ENCODE measurements at places on chromosomes 12 and 14. TPM values are rescaled to one million over a fixed set of nuclear protein-coding genes. Genes with fewer than 3 reads are reported as not detected.

Gene POTEM
- total RNA-seq, result not detected

Gene TEX52
- not detected for total RNA-seq

Gene ASCL1
- 21.4 TPM for total RNA-seq

Gene CD163L1
- 0.49 TPM for total RNA-seq

- no peak for DNase-seq
These were observed 18.5 kb upstream of the FOXN3 start for GRCh38 chr14:89435492-89435891.

DNA sequence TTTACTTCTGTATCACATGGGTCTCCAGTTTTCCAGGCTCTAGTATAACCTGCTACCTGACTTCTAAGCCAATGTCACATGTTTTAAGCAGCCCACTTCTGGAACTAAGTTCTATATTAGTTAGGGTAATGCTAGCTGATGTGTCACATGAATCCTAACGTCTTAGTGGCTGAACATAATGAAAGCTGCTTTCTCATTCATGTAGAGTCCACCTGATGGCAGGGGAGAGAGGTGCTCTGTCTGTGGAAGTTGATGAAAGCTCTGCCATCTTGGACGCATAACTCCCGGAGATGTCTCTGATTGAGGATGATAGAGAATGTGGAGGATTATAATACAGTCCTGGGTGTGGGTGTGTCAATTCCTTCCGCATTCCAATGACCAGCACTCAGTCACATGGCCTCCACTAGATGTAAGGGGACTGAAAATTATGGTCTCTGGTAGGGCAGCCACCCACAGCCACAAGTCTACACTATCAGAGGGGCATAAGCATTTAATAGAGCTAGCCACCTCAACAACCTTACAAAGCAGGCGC lies 234.4 kb upstream of the CRY1 start:
- no peak for DNase-seq

- no peak for DNase-seq
These were observed 48.7 kb downstream of the HEATR5A start for GRCh38 chr14:31371646-31372045.

DNA sequence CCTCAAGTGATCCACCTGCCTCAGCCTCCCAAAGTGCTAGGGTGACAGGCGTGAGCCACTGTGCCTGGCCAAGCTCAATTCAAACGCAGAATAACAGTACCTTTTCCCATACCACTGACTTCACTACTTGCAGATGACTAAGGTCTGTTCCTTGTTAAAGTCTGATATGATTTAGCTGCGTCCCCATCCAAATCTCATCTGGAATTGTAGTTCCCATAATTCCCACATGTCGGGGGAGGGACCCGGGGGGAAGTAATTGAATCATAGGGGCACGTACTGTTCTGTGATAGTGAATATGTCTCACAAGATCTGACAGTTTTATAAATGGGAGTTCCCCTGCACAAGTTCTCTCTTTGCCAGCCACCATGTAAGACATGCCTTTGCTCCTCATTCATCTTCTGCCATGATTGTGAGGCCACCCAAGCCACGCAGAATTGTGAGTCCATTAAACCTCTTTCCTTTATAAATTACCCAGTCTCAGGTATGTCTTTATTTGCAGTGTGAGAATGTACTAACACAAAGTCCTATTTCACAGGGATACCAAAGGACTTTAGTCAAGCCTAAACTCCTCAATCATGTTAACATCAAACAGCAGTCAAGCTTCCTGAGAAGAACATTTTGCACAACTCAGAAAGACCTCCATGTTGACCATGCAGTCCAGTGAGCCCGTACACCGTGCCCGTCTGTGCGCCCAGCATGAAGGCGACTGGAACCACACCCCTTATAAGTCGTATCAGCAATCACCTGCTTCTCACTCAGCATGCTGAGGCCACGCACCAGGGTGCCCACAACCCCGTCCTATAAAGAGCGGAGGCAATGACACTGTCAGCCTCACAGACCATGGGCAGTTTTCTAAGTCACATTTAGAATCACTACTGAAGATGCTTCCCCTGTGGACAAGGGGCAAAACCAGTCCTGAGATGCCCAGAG lies 36.9 kb downstream of the FOXN3 start:
- no peak for DNase-seq

DNA sequence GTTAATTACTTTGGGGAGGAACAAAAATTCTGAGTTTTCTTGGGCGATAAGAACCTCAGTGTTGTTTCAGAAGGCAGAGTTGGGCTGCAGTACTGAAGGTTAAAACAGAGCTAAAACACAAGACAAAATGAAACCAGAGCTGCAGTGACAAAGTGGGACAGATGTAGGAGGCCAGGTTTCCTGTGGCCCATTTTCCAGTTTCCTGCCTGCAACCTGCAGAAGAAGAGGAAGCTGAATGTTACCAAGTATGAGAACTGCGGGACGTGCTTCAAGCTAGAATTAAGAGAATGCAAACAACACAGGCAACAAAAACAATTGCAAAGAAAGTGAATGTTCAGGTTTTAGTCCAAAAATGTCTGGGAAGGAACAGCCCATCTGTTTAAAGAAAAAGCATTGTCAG lies 17.8 kb downstream of the ELK3 start:
- no peak for DNase-seq

Data from GM12878 (cell line).